ENCODE measurements at places on chromosomes 7 and 10. TPM values are rescaled to one million over a fixed set of nuclear protein-coding genes. Genes with fewer than 3 reads are reported as not detected.
A peak's percentile ranks its signal among the peaks of the same experiment; 100 is the strongest.

Gene WNT16
- not detected for total RNA-seq

Gene SFTPA1
- not detected for total RNA-seq

Gene NCF1
- total RNA-seq = 2.7 TPM

Gene NRBF2
- total RNA-seq = 15.0 TPM

DNA sequence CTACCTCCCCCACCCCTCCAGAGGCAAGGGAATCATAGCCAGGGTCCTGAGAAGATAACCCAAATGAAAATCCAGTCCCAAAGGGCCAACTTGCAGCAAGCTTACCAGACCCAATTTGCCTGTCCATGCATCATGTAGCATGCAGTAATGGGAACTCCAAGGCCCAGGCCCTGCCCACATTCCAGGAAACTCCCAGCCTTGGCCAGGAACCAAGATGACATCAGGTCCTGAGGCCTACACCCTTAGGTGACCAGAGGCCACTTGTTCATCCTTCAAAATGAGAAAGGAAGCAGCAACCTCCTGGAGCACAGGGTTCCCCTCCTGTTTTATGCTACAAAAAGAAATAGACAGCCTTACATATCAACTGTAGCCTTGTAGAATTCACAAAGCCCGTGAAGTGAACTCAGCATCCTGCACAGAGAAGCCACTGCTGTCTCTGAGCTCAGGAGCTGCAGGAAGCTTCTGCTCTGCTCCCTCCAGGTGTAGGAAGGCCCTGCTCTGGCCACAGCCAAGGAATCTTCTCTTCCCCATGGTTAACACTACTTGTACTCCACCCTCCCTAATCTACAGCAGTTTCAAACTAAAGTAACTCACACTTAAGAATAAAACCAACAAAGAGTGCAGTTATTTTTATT, 30.3 kb upstream of the GRB10 start:
- H3K27ac ChIP-seq = no peak overlapping the region
- DNase-seq = peak; percentile 29
- no peaks in the 10 kb centered on the region for H3K27me3 ChIP-seq

GRCh38 chr7:69827558-69827957, 229.3 kb downstream of the AUTS2 start:
- H3K4me1 ChIP-seq = peaks cover 8% of the 10 kb centered on the region
- no peaks in the 10 kb centered on the region for H3K36me3 ChIP-seq
- H3K27me3 ChIP-seq = no peaks in the 10 kb centered on the region
- H3K27ac ChIP-seq = no peak overlapping the region
- DNase-seq = no peak
- no peak overlapping the region for H3K4me3 ChIP-seq

- H3K27ac ChIP-seq = no peak overlapping the region
- no peaks in the 10 kb centered on the region for H3K4me1 ChIP-seq
- H3K27me3 ChIP-seq = no peaks in the 10 kb centered on the region
- no peak overlapping the region for H3K4me3 ChIP-seq
- H3K36me3 ChIP-seq = no peaks in the 10 kb centered on the region
Measured at GRCh38 chr7:102390697-102391484, 5.3 kb upstream of the PRKRIP1 start.

Gene OR6V1
- not detected for total RNA-seq

Measured in gastrocnemius medialis (tissue), 4 donors.